ENCODE measurements at places on chromosomes 1 and 21.

- no peak for DNase-seq
Measured at GRCh38 chr1:181061487-181061886, 27.0 kb upstream of the IER5 start.

DNA sequence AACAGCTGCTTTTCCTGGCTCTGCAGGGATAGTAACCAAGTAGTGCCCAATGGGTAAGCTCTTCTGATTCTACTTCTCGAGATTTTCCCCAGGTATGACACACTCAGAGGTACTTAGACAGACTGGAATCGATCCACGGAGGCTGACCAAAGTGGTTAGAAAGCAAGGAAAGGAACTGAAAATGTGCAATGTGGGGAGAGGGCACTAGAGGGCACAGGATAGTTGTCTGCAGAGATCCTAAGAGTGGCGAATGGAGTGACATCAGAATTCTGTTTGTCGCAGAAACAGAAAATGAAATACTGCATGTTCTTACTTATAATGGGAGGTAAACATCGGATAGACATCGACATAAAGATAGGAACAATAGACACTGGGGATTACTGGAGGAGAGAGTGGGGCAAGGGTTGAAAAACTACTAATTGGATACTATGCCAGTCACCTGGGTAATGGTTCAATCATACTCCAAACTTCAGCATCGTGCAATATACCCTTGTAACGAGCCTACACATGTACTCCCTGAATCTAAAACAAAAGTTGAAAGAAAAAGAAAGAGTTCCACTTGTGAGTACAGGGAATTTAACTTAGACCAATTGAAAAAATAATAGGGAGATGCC, 23.3 kb downstream of the CYP2J2 start:
- DNase-seq, result no peak

GRCh38 chr1:26361605-26362122, 7.7 kb upstream of the CRYBG2 start:
- no peak for DNase-seq

- DNase-seq, result no peak
Measured at GRCh38 chr1:227733751-227734545, 1.2 kb downstream of the JMJD4 start.

DNA sequence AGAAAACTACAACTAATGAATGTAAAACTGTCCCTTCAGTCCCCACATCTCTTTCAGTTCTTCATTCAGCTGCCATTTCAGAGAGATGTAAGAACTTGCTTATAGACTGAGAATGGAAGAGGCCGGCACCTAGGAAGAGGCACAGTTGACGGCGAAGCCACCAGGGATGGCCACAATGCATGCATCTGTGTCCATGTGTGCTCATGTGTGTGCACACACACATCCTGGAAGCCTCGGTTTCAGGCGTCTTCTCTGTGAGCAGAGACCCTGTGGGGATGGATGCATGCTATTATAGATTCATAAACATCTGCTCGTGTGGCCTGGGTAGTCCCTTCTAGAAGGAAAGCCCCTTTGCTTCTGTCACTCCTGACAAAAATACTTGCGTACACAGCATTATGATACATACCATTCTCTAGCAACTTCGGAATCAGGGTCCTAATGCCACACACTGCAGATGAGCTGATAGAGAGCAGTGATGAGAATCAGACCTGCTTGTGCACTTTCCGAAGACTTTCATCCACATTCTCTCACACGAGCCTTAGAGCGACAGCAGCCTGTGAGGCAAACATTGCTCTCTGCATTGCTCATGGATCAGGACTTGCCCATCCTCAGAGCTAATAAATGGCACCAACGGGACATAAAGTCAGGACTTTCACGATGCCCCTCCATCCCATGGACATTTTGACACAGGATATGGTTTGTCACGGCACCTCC, 12.4 kb upstream of the GPR61 start:
- no peak for DNase-seq

- no peak for DNase-seq
Measured at GRCh38 chr1:97084546-97084945, 363.0 kb downstream of the PTBP2 start.

GRCh38 chr1:145751491-145752037, 32.3 kb downstream of the CD160 start:
- DNase-seq, result no peak

DNA sequence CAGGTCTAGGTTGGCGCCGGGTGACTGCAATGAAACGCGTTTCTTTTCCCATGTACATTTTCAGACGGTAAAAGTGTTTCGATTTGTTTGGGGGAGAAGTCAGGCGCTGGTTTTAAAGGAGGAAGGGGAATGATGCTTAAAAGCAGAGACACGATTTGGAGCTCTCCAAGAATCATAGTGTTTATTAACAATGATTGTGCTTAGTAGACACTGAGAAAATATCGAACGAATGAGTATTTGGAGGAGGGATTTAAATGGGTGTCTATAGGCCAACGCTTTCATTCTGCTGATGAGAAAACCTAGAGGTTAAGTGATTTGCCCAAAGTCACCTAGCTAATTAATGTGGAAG, 36.9 kb upstream of the JAK1 start:
- DNase-seq, result no peak

GRCh38 chr1:189874715-189875435, 602.8 kb downstream of the BRINP3 start:
- no peak for DNase-seq

- no peak for DNase-seq
Measured at GRCh38 chr1:33599516-33600115, 127.2 kb downstream of the ZSCAN20 start.

- no peak for DNase-seq
Measured at GRCh38 chr1:202649553-202650392, 60.5 kb downstream of the SYT2 start.

GRCh38 chr1:19643121-19643520, 990 bp upstream of the NBL1 start:
- DNase-seq, result no peak
